ENCODE measurements at places on chromosomes 5 and 9.
A peak's percentile ranks its signal among the peaks of the same experiment; 100 is the strongest.

GRCh38 chr5:106601620-106602019 is 1069.1 kb downstream of the EFNA5 start:
- DNase-seq = no peak

GRCh38 chr9:77648234-77649108 is at the start of gene GNA14:
TSS of gene GNA14 (minus strand) at chr9:77648322. CDS start at chr9:77647793, 529 bp downstream.
- peak; percentile 44 for DNase-seq

DNA sequence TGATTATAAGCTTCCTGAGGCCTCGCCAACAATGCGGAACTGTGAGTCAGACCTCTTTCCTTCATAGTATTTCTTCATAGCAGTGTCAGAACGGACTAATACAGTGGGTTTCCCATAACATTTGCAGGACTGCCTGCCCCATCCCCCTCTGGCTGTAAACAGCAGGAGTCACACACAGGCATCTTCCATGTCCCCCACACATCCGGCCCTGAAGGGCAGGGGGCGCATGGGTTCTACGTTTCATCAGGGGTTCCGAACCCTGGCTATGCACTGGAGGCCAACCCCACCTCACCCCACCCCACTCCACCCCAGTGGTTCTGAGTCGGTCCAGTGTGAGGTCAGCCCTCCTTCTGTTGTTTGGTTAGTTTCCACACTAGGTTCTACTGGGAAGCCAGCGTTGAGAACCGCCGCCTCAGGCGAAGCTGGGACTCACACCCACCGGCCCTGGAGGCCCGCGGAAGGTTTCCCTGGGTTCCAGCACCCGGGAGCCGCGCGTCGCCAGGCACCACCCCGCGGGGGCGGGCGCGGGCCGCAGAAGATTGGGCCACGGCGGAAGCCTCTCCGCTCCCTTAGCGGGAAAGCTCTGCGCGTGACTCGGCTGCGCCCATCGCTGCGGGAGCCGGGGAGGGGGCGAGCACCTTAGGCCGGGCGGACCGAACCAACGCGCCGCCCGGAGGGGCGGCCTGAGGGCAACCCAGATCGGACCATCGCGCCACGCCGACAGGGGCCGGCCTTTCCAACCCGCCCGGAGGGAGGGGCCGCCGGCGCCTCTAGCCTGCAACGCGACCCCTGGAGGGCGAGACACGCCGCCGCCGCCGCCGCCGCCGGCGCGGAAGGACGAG is at the start of gene RUSC2:
Gene RUSC2, plus strand, starts transcription at position 799 of the 842 bp plus-strand sequence. CDS start 56,411 bp downstream, outside the sequence.
- peak; percentile 80 for DNase-seq

DNA sequence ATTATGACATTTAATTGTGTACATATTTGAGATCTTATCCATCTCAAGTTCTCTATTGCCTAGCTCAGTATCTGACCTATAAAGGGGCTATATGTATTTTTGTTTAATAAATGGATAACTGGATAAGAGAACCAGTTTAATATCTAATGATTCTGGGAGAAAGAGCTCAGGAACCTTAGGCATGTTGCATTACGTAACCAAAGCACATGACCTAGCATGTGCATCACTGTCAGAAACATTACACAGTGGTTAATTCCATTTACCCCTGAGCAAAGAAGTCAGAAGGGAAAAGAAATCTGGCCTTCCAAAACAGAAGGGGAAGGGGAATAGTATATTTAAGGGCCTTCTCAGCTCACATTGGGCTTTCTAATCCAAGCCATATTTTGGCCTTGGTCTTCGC is 12.3 kb downstream of the PAPPA start:
- DNase-seq = no peak

GRCh38 chr9:130345897-130346385 is 80.4 kb downstream of the HMCN2 start:
- DNase-seq = no peak

DNA sequence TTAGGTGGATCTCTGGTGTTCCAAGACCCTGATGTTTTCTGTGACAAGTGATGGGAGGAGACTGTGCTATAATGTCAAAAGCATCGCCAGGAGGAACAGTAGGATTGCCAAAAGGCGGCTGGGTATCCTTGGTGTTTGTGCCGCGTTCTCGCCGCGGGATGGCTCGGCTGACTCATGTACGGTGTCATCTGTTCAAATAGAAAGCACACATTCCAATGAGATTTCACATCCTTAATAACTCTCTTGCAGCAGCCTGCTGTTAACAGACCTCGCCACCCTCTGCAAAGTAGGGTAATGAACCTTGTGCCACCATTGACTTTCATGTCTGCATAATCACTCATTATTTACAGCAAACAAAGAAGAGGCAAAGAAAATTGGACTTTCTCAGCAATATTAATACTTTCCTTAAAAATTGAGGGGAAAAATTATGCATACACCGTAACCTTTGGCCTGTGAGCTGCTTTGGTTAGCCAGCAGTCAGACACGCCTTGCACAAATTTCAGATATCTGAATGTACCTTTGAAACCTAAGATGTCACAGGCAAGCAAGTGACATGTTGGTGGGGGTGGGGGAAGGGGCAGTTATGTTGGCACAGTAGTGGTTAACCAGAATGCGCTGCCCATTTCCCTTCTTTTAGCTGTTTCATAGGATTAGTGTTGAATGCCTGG is 289.4 kb downstream of the EFNA5 start:
- no peak for DNase-seq

DNA sequence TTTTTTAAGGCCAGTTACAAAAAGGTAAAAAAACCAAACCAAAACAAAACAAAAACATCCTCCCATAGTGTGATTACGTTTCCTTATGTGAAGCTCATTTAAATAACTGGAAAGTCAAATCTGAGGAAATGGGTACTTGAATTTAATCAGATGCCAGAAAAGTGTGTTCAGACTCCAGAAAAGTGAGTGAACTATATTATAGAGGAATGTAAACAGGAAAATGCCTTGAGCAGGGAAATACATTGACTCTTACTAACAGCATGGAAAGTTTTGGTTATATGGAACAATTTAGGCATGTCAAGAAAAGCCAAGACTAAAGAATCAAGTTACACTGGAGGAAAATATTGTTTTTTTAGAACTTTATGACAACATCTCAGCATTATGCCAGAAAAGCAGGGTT is 37.8 kb upstream of the RNF20 start:
- DNase-seq = no peak

GRCh38 chr5:1495525-1495897 is 28.2 kb downstream of the LPCAT1 start:
- peak; percentile 42 for DNase-seq

DNA sequence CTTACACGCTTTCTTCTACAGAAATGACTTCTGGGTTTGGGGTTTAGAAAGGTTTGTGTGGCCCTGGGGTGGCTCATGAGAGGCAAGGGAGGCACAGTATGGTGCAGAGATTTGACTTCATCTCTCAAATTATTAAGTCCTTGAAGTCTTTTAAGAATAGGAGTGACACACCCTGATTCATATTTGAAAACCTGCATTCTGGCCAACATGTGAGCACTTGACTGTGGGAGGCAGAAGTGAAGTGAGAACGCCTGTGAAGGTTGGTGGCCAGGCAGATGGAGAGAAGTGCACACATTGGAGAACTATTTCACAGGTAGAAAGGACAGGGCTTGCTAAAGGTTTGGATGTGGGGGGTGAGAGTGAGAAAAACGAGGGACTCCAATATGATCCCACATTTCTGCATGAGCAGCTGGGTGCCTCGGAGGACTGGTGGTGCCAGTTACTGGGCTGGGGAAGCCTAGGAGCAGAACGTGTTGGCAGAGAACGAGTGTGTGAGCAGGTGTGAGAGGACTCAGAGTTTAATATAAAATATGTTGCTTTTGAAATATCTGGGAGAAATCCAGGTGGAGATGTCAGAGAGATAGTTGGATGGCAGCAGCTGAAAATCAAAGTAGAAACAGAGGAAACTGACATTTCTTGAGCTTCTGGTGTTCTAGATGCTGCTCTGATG is 240.0 kb upstream of the ADAMTSL1 start:
- DNase-seq = no peak

DNA sequence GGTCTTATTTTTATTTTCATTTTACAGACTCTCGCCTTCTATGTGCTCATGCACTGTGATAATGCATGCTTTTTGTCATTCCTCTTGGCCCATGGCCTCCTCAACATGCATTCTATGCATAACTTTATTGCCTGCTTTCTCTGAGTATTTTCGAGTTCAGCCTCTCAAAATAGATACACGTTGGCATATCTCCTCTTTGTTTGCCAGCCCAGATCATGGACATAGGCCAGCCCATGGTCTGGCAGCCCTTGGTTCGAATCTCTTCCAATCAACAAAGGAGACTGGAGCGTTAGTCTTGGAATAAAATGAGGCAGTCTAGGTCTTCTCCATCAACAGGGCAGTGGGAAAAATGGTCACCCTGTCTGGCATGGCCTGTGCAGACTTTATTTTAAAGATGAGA is 279.5 kb upstream of the ADAMTS16 start:
- DNase-seq = no peak

- DNase-seq = no peak
Measured at GRCh38 chr5:23139338-23140171, 286.4 kb upstream of the CDH12 start.

DNA sequence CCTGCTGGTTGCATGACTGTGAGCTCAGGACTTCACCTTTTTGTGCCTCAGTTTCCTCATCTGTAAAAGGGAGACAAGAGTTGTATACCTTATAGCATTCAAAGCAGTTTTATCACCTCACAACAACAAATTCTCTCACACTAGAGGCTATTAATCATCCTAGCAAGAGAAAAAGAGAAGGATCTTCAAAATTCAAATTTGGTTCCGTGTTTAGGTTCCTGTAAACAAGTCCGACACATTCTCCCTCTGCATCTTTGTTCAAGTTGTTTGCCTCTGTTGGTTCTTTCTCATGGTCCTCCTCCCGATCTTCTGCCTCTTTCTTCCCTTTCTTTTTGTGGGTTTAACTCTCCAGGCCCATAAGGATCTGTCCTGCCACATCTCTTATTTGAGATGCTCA is 218.0 kb downstream of the PIK3R1 start:
- DNase-seq = no peak

GRCh38 chr5:37886242-37886905 is 46.5 kb upstream of the GDNF start:
- no peak for DNase-seq

DNA sequence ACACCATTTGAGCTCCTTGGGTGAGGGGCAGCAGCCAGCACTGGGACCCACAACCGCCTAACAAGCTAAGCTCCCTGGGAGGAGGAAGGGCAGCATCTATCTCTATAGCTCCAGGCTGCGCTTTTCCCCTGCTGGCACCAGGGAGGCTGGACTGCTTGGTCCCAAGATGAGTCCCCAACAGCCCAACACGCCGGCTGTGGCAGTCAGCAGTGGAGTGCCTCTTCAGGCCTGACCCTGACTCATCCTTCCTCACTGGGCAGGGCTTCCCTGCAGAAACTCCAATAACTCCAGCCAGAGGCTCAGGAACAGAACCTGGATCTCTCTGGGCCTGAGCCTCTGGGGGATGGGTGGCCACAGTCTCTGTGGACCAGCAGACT is 113.7 kb upstream of the ADAMTS16 start:
- no peak for DNase-seq

DNA sequence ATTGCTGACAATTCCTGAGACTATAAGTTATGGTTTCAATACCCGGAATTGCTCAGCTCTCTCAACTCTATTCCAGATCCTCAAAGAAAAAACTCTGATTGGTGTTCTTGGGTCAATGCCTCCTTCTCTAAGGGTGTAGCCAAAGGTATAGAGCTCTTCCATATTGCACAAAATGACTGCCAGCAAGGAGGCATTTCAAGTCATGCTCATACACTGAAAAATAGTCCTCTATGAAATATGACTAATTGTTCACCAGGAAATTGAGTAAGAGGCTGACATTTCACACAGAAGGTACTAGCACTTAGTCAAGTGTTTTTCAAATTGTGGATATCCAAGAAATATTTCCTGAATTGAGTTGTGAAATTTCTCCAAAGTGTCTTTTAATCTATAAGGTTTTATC is 111.1 kb upstream of the KLF9 start:
- no peak for DNase-seq

- no peak for DNase-seq
Measured at GRCh38 chr5:111747337-111747736, 9.7 kb downstream of the NREP start.

- DNase-seq = no peak
Measured at GRCh38 chr9:20419533-20419932, 202.8 kb downstream of the MLLT3 start.

- no peak for DNase-seq
Measured at GRCh38 chr5:15421921-15422412, 78.0 kb upstream of the FBXL7 start.

DNA sequence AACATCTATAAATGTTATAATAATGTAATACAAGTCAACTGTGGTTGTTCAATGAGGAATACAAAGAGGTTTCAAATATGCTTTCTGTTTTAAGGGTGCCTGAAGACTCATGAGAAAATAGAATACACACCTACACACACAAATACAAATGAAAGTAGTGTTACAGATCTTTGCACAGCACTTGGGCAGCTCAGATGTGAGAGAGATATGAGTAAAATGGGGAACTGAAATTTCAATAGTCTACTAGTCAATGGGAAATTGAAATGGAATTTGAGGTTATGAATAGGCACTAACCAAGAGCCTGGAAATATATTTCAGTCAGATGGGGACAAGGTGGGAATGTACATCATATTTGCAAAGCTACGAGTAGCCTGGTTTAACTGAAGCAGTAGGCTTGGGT is 96.6 kb downstream of the ISL1 start:
- DNase-seq = no peak

DNA sequence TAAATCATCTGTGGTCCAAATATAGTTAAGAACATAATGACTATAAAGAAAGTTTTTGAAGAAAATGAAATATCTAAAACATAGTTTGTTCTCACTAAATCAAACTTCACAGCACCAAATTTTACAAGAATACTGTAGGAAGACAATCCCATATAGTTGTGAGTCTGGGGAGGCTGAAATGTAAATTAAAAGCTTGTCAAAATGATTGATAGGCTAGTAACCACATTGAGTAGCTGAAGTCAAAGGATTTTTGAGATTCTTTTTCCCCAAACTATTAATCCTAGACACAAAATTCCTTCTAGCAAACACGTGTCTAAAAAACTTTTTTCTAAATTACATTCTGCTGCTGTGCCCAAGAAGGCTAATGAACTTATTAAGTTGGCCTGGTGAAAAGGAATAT is 13.0 kb downstream of the BHMT start:
- DNase-seq = no peak

DNA sequence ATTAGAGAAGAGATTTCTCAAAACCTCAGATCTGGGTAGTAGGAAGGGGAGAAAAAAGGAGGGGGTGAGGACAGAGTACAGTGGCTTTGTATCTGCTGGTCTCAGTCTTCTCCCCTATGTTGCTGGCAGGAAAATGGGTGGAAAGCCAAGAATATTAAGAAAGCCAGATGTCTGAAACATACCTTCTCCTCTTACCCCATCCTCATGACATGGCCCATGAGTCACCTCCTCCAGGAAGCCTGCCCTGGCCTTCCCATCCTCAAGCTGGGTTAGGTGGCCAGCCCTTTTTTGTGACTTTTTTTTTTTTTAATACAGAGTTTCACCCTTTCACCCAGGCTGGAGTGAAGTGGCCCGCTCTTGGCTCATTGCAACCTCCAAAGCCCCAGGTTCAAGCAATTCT is 61.8 kb downstream of the ABCA1 start:
- DNase-seq = no peak

DNA sequence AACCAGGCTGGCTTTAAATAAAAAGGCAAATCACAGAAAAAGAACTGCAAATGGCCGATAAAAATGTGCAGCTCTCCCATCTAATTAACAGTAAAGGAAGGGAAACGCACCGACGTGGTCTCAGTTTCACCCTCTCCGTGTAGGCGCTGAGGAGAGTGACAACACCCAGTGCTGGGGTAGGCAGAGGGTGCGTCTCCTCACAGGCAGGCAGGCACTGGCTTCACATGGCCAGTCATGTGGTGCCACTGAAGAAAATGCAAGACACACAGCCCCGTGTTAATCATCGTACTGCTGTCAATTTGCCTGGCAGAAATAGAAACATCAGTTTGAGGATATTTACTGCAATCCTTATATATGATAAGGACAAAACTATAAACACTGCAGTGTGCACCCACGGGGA is 178.4 kb downstream of the FANCC start:
- no peak for DNase-seq
